ENCODE measurements at places on chromosomes 11 and 22. TPM values are rescaled to one million over a fixed set of nuclear protein-coding genes. Genes with fewer than 3 reads are reported as not detected.
A peak's percentile ranks its signal among the peaks of the same experiment; 100 is the strongest.

The CASP5 gene
- total RNA-seq, result not detected

The LMNTD2 gene
- total RNA-seq, result 1.1 TPM

The CNIH2 gene
- 1.5 TPM for total RNA-seq

The TUT1 gene
- total RNA-seq, result 29.9 TPM

The SLC29A2 gene
- total RNA-seq, result 19.1 TPM

The MUC6 gene
- total RNA-seq, result not detected

The ZNF74 gene
- 13.2 TPM for total RNA-seq

- H3K27ac ChIP-seq, result no peak overlapping the region
- no peak overlapping the region for H3K4me3 ChIP-seq
- H3K4me1 ChIP-seq, result peaks cover 2% of the 10 kb centered on the region
- no peak for DNase-seq
- H3K27me3 ChIP-seq, result peaks cover 36% of the 10 kb centered on the region
Measured at GRCh38 chr22:39559456-39560105, 11.0 kb upstream of the CACNA1I start.

- H3K36me3 ChIP-seq, result no peaks in the 10 kb centered on the region
- no peaks in the 10 kb centered on the region for H3K27me3 ChIP-seq
- H3K4me3 ChIP-seq, result no peak overlapping the region
- H3K4me1 ChIP-seq, result no peaks in the 10 kb centered on the region
- no peak for DNase-seq
Measured at GRCh38 chr11:23202611-23203010, 342.3 kb upstream of the CCDC179 start.

DNA sequence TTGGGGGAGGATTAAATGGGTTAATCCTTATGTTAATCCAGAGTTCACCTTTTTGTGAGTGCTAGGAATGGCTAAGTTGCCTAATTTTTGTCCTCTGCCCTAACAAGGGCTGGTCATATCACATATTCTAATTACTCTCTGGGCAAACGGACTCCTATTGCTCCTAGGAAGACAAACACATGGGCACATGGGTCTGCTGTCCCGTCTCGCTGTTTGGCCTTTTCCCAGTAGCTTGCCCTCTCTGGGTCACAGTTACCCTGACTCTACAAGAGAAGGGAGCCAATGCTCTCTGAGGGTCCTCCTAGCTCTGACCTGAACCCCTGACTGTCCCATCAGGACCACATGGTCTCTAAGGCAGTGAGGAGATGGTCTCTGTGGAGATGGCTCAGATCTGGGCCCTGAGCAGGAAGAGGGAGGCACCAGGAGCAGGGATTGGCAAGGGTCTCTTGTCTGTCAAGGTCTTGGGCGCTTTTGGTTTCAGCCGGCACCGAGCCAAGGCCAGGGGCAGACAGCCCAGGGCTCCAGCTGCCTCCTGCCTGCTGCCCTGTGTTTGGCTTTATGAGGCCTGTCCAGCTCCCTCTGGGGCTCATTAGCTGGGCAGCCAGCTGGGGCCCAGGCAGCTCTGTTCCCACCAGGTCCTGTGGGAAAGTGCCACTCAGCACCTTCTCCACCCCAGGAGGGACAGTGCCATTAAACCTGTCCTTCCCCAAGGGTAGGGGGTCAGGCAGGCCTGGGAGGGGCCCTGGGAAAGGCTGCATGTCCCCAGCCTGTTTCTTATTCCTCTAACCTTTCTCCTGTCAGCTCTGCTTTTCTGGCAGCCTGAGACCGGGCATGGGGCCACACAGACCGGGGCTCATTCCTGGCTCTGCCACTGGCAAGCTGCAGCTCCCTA is 559.9 kb downstream of the MN1 start:
- no peaks in the 10 kb centered on the region for H3K4me1 ChIP-seq
- H3K36me3 ChIP-seq, result no peaks in the 10 kb centered on the region
- H3K27ac ChIP-seq, result no peak overlapping the region
- no peak overlapping the region for H3K4me3 ChIP-seq
- no peaks in the 10 kb centered on the region for H3K27me3 ChIP-seq

GRCh38 chr22:48574776-48575617 is 1252.7 kb downstream of the BRD1 start:
- no peak overlapping the region for H3K4me3 ChIP-seq
- H3K36me3 ChIP-seq, result peaks cover 2% of the 10 kb centered on the region
- H3K4me1 ChIP-seq, result no peaks in the 10 kb centered on the region
- no peak for DNase-seq

DNA sequence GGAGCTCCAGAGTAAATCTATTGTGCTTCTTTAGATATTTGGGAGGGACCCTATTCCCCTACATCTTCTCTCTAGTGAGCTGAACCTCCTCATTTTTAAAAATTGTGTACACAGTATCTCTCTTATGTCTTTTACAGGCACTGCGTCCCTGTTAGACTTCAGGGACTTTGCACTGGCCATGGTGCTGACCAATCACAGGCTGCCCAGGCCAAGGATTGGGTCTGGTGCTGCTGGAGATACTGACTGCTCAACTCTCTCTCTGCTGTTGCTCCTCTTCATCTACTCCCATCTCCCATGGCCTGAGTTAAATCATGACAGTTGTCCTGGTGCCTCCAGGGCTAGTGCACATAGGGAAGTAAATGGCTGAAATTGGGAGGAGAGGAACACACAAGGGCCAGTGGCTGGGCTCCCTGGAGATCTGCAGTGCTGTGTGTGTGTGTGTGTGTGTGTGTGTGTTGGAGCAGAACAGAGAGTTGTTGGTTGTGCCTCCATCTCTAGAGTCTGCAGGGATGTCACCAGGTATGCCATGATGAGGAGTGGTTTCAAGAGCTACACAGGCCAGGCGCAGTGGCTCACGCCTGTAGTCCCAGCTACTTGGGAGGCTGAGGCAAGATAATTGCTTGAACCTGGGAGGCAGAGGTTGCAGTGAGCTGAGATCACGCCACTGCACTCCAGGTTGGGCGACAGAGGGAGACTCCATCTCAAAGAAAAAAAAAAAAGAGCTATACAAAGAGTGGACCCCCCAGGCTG is 155.3 kb downstream of the ST3GAL4 start:
- no peak overlapping the region for H3K4me3 ChIP-seq
- H3K27me3 ChIP-seq, result peaks cover 2% of the 10 kb centered on the region
- no peaks in the 10 kb centered on the region for H3K4me1 ChIP-seq
- no peak for DNase-seq

DNA sequence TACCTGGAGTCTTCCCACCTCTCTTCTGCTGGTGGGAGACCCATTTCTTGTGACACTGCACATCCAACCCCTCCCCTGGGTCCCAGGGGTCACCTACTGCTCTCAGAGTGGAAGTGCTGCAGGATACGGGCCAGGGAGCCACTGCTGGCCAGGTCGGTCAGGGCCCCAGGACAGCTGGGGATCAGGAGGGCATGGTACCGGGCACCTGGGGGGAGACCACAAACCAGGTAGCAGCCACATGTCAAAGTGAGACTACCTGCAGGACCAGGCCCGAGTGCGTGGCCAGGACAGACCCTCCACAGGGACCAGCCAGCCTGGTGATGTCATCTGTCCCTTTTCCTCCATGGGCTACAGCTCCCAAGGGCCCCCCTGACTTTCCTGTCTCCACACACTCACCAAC is 3.9 kb downstream of the GATD1 start:
- peaks cover 10% of the 10 kb centered on the region for H3K4me1 ChIP-seq
- no peaks in the 10 kb centered on the region for H3K27me3 ChIP-seq
- no peak for DNase-seq

DNA sequence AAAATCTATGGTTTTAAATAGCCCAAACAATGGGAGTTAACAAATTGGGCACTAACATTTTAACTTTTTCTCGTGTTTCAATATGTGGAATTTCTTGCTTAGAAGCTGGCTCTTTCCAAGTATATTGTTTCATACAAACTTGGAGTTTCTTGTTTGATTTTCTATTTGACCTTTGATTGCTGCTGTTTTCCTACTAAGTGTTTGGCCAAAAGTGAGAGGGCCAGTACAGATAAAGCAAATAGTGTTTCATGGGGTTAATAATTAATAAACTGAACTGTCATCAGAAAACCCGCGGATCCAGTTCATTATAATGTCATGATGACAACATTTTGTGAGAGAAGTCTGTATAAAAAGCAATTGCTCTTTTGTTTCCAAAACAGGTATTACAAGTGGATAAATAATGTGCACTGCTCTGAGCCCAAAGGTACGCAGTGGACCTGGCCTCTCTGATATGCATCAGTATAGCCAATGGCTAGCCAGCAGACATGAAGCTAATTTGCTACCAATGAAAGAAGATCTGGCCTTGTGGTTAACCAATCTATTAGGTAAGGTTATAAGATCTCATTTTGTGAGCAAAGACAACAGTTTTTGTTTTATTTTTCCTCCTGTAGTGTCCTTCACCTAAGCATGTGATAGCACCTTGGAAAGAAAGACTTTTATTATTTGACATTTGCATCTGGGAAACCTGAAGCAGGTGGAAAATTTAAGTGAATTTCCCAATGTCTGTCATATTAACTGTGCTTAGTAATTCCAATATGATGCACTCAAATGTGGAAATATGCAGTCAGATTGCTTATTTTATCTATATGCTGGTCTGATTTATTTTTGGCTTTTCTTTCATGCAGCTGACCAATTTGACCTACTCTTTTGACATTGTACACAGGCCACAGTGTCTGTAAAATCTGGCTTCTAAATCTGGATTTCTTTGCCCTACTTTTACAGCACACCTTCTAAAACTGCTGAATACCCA is 8.3 kb downstream of the GAS2 start:
- no peaks in the 10 kb centered on the region for H3K4me1 ChIP-seq
- DNase-seq, result no peak
- no peaks in the 10 kb centered on the region for H3K36me3 ChIP-seq
- no peak overlapping the region for H3K4me3 ChIP-seq
- peaks cover 25% of the 10 kb centered on the region for H3K27me3 ChIP-seq

GRCh38 chr11:2290351-2290841 is 11.3 kb downstream of the C11orf21 start:
- no peaks in the 10 kb centered on the region for H3K4me1 ChIP-seq
- H3K27ac ChIP-seq, result no peak overlapping the region
- no peaks in the 10 kb centered on the region for H3K36me3 ChIP-seq

DNA sequence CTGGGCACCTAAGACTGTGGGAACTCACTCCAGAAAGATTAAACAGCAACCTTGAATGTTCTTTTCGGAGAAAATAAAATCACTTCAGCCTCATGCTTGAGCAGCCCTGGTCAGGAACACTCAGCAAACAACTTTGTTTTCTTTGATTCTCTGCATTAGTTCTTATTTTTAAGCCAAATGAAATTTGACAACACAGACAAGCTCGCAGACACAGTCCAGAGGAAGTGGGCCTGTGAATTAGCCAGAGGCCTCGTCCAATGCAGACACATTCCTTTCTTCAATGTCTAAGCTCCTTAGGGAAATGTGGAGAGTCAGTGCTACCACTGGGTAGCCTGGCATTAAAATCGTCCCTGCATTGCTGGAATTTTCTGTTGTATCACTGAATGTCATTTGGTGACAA is 62.9 kb upstream of the CSNK2A3 start:
- no peak overlapping the region for H3K27ac ChIP-seq
- H3K4me3 ChIP-seq, result no peak overlapping the region
- H3K27me3 ChIP-seq, result peaks cover 12% of the 10 kb centered on the region
- DNase-seq, result no peak

- H3K27me3 ChIP-seq, result no peaks in the 10 kb centered on the region
- H3K4me1 ChIP-seq, result peaks cover 3% of the 10 kb centered on the region
- no peak overlapping the region for H3K4me3 ChIP-seq
Measured at GRCh38 chr11:34098813-34099212, 6.6 kb upstream of the NAT10 start.

GRCh38 chr11:74466916-74467885 is at the start of gene KCNE3:
KCNE3 (minus strand) TSS chr11:74467549; CDS start chr11:74457563, 9,986 bp downstream.
- no peak for DNase-seq
- no peak within 1 kb of the TSS for H3K27ac ChIP-seq
- peaks cover 4% of the 10 kb centered on the region for H3K4me1 ChIP-seq
- no peak within 1 kb of the TSS for H3K4me3 ChIP-seq
- H3K36me3 ChIP-seq, result no peaks in the 10 kb centered on the region

- peaks cover 34% of the 10 kb centered on the region for H3K36me3 ChIP-seq
- peak within 1 kb of the TSS; percentile 92 for H3K27ac ChIP-seq
- peaks cover 24% of the 10 kb centered on the region for H3K27me3 ChIP-seq
- H3K4me1 ChIP-seq, result peaks cover 25% of the 10 kb centered on the region
- H3K4me3 ChIP-seq, result peak within 1 kb of the TSS; percentile 96
Measured at GRCh38 chr11:124622531-124623451, at the start of gene TBRG1. TBRG1 (plus strand) TSS chr11:124622864; CDS start chr11:124623084, 220 bp downstream.

DNA sequence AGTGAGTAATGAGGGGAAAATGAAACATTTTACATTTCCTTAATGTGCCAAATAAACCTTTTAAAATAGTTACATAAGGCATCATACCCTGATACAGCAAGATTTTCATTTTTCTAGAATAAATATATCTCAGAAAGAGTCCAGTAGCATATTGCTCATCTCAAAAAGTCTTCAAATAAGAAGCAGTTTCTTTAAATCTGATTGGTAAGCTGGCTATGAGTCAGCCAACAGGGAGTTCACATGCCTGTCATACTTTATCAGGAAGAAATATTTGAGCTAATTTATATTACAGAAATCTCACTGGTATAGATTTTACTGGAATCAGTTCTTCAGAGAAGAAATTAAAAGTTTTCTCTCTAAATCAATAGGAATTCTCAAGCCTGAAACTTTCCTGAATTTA is 258.1 kb downstream of the C11orf87 start:
- no peaks in the 10 kb centered on the region for H3K36me3 ChIP-seq
- H3K27me3 ChIP-seq, result no peaks in the 10 kb centered on the region
- no peak for DNase-seq
- no peaks in the 10 kb centered on the region for H3K4me1 ChIP-seq
- no peak overlapping the region for H3K27ac ChIP-seq

DNA sequence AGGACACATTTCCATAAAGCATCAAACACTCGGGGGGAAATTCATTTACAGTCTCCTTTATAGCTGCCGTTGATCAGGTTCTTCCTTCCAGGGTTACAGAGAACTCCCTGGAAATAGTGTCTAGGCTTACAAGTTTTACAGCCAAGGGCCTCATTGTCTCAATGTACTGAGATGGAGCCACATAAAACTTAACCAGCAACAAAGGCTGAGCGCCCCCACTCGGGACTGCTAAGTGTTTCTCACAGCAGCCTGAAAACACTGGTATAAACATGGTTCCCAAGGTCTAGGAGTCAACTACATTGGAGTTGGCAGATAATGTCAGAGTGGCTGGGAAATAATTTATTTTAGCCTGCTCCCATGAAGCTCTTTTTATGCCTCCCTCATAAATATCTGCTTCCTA is 686.2 kb downstream of the OPCML start:
- no peaks in the 10 kb centered on the region for H3K27me3 ChIP-seq
- no peaks in the 10 kb centered on the region for H3K36me3 ChIP-seq
- H3K4me3 ChIP-seq, result no peak overlapping the region
- no peak for DNase-seq
- H3K4me1 ChIP-seq, result no peaks in the 10 kb centered on the region

All from activated T-helper 2 cell treated with anti-CD3 and anti-CD28 coated beads, Interferon-gamma antibody, Interleukin-2, Interleukin-4, amounts not matched to agents 10 μg/mL and 5 μg/mL and 100 μg/mL, durations not matched to agents 14 hours and 24 hours and 36 hours (primary cell).